Stimulated activated CD4-positive, alpha-beta T cell treated with anti-CD3 and anti-CD28 coated beads, Interleukin-4, amount 100 ng/mL, for 4 hours (primary cell): ENCODE measurements at places on chromosomes 6 and 20.

GRCh38 chr6:137093183-137094069 lies 48.7 kb upstream of the IL20RA start:
- no peak for DNase-seq

GRCh38 chr20:3222635-3223600 lies 13.6 kb downstream of the ITPA start:
- no peak for DNase-seq

DNA sequence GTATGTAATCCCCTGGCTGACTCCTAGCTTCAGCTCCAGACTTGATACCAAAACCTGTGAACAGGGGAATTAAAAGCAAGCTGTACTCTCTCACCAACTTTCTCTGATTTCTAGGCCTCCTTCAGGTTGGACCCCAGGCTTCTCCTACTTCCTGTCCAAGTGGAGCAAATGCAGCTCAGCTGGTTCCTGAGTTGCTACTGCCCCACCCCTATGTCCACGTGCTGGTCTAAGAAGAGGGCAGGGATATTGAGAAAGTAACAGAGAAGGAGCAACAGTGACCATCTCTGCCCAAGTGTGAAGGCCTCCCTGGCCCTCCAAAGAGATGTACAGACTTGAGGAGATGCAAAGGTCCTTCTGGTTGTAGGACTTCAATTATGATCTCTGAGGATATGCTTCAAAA lies 188.3 kb upstream of the MCHR2 start:
- DNase-seq: no peak

DNA sequence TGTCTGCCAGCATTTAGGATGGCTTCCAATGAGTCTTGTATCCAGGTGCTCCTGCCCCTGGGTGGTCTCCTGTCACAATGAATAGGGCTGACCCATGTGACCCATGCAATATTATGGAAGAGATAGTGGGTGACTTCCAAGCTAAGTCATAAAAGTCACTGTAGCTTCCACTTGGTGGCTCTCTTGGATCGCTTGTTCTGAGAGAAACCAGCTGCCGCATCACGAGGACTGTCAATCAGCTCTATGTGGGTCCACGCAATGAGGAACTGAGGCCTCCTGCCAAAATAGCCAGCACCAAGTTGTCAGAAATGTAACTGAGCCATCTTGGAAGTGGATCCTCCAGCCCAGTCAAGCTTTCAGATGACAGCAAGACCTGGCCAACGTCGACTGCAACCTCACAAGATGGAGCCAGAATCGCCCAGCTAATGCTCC lies 14.9 kb upstream of the MATN4 start:
- no peak for DNase-seq

DNA sequence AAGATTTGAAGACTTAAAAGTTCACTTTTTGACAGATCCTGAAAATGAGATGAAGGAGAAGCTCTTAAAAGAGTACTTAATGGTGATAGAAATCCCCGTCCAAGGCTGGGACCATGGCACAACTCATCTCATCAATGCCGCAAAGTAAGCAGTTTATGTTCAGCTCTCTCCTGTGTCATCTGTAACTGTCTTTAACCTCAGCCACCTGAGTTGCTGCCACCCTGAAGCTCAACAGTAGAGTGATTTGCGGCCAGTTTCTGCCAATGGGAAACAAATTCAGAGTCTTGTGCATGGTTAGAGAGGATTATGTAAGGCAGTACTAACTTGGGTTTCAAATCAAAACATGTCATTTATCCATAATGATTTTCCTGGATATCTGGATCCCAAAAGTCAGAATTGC lies 10.1 kb downstream of the TNFAIP3 start:
- no peak for DNase-seq

DNA sequence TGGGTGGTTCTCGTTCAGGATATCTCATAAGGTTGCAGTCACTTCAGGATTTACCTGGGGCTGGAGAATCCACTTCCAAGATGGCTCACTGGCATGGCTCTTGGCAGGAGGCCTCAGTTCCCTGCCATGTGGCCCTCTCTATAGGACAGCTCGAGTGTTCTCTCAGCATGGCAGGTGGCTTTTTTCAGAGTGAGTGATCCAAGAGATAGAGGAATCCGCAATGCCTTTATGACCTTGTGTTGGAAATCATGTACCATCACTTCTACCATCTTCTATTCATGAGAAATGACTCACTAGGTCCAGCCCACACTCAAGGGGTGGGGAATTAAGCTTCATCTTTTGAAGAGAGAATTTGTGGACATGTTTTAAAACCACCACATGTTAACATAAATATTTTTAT lies 37.8 kb downstream of the PPP1R16B start:
- DNase-seq: peak; percentile 75

GRCh38 chr6:23728707-23729106 lies 397.3 kb upstream of the NRSN1 start:
- DNase-seq: no peak

- no peak for DNase-seq
These were observed 66.1 kb downstream of the SYNE1 start for GRCh38 chr6:152571089-152571488.

- no peak for DNase-seq
These were observed 14.3 kb downstream of the KIF13A start for GRCh38 chr6:17972978-17973622.
